ENCODE measurements at places on chromosomes 1 and 21.
A peak's percentile ranks its signal among the peaks of the same experiment; 100 is the strongest.

DNA sequence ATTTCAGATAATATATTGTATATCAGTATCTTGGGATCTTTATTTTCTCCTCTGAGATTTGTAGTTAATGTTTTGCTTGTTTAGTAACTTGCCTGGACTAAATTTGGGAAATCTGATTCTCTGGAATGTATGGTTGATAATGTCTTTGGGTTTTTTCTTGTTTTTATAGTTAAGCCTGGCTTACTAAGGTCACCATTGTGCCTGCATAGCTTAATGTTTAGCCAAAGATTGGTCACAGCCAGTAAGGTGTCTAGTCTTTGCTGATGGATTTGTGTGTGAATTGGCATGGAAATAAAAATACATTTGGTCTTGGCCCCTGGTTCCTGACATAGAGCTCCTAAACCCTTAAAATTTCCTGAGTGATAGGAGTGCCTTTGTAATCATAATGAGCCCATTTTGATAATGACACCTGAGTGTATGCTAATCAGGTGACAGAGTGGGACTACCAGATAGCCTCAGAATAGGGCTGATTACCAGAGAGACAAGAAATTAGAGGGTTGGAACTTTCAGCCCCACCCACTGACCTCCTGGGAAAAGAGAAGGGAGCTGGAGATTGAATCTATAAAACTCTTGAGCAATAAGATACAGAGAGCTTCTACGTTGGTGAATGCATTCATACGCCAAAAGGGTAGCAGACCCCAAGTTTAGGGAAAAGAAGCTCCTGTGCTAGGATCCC, 47.9 kb upstream of the NUF2 start:
- no peak for DNase-seq

- DNase-seq: peak; percentile 31
These were observed 29.4 kb upstream of the MX1 start for GRCh38 chr21:41396558-41397075.

DNA sequence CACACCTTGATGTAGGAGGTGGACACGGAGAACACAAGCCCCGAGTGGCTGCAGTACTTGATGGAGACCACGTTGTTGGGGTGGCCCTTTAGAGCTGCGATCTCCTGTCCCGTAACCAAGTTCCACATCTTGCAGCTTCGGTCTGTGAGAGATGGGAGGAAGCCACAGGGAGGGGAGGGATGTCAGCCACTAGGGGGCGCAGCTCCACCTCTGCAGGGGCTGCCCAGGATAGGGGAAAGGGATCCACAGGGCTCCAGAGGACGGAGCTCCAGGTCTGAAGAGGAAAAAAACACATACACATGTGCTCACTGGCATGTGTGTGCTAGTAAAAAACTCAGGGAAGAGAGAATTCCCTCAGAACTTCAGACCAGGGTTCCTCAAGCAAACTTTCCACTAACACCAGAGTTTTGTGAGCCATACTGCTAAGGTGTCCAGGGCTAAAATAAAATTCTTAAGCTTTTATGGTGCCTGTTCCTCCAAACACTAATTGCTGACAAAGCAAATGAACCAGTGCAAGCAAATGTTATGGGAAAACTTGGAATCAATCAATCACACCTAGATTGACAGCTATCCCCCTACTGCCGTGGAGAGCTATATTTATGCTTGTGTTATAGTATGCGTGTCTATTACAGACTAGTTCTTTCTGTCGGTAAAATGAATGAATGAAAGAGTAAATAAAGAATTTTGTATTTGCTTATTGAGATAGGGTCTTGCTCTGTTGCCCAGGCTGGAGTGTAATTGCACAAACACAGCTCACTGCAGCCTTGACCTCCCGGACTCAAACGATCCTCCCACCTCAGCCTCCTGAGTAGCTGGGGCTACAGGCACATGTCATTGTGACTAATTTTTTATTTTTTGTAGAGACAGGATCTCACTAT, 43.7 kb downstream of the KIF21B start:
- no peak for DNase-seq

DNA sequence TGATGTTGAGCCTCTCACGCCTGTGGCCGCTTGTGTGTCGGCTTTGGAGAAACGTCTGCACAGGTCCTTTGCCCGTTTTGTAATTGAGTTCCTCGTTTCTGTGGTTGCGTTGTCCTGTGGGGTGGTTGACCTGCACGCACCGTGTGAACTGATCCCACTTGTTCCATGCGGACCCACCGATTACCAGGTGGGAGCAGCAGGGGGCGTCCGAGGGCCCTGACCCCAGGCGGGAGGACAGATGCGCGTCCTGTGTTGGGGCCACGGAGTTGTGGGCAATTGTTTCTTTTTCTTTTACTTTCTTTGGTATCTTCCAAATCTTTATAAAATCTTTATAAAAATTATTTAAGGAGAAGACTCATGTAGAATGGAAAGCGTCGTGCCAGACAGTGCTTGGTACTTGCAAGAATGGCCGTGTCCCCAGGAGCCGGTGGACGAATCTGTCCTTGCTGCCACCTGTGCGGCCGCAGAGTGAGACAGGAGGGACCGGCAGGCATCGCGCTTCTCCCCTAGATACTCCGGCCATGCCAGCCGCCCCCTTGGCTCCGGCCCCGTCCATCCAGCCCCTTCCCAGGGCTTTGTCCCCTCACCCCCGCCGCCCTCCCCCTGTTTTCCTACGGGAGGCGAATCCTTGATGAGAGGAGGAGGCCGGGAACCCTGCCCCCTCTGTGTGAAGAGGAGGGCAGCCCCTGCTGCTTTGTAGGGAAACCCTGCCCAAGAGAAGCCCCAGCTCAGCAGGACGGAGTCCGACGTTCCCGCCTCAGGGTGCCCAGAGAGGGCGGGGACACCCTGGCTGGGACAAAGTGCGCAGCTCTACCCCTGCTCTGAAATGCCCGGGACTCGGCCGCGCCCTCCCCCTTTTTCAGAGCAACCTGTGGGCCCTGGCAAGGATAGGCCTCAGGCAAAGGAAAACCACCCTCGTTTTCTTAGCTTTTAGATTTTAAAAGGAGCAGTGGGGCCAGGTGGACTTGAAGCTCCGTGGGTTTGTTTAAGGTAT, 41.7 kb downstream of the PRKCZ start:
- no peak for DNase-seq

GRCh38 chr1:100219883-100220282, 29.8 kb downstream of the DBT start:
- no peak for DNase-seq

GRCh38 chr1:1941211-1941841, 22.2 kb upstream of the TMEM52 start:
- DNase-seq: no peak

GRCh38 chr1:8274352-8274751, 43.6 kb upstream of the SLC45A1 start:
- DNase-seq: peak; percentile 23

GRCh38 chr1:198701766-198702539, 63.1 kb downstream of the PTPRC start:
- DNase-seq: no peak

GRCh38 chr1:223137455-223138085, 5.5 kb downstream of the TLR5 start:
- peak; percentile 77 for DNase-seq

DNA sequence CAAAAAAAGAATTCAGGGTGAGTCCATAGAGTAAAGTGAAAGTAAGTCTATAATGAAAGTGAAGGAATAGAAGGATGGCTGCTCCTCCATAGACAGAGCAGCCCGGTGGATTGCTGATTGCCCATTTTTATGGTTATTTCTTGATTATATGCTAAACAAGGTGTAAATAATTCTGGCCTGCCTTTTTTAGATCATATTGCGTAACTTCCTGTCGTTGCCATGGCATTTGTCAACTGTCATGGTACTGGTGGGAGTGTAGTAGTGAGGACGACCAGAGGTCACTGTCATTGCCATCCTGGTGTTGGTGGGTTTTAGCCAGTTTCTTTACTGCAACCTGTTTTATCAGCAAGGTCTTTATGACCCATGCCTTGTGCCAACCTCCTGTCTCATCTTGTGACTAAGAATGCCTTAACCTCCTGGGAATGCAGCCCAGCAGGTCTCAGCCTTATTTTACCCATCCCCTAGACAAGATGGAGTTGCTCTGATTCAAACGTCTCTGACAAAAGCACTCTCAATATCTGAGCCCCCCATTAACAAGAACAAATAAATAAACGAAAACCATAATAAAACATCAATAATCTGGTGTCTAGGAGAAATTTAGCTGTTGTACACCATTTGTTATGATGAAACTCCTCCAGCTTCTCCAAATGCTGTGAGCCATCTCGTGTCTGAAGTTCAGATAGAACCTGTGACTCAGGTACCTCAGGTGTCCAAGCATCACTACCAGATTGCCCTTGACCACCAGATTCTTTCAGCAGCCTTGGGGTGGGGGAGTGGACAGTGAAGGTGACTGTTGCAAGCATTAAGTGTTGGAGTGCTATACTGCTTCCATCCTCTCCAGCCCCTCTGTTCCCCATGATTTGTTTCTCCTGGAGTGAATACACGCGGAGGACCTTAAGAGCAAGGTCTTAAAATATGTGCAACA, 36.0 kb downstream of the EBNA1BP2 start:
- no peak for DNase-seq

- DNase-seq: no peak
These were observed 15.8 kb upstream of the C8A start for GRCh38 chr1:56838759-56839158.

DNA sequence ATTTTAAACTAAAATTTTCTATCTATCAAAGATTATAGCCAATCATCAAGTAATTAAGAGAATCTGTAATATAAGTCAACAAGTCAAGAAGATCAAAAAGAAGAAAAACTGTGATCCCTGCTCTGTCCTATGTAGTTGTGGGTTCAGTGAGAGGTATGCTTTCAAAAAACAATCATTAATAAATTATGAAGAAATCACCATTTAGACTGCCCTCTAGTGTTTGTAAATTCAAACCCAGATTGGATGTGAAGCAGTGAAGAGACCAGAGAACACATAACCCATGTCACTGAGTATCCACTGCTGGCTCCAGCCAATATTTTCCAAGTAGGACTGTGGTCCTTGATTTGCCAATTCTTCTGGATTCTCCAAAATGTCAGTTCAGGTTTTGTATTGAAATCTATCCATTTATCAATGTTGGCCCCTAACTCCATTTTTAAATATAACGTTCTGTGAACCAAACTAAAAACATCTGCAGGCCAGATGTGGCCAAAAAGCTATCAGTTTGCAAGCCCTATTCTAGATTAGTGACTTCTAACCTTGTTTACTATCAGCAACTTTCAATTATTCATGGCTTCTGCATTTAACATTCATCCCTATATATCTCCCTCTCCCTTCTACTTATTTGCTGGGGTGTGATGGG, 467.5 kb upstream of the CXADR start:
- DNase-seq: peak; percentile 35

DNA sequence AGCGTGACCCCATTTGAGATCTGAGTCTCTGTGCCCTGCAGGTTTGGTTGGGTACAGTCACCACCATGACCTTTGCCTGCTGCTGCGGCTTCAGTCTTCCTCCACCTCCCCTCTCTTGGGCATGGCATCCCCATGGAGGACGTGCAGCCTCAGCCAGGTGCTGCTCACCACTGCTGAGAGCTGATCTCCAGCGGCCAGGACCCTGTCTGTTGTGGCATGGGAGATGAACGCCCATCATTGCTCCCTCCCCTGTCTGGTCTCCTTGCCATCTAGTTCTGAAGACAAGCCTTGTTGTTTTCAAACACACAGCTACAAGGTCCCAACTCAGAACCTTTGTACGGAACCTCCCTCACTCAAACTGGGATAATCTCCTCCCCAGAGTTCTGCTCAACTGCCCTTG, 19.2 kb upstream of the PKP1 start:
- DNase-seq: no peak

DNA sequence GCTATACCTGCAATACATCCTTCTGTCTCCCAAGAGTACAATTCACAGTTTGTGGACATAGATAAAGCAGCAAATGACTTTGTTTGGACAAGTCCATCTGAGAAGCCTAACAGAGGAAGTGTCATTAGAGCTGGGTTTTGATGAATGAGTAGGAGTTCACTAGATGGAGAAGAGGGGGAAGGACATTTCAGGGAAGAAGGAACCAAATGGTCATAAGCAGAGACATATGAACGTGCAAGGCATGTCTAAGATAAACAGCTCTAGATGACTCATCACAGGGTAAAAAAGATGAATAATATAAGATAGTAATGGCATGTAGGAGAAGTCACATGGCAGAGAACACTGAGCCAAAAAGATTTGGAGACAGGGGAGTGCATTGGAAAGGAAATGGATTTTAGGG, 54.5 kb downstream of the HMGB4 start:
- no peak for DNase-seq

- no peak for DNase-seq
These were observed 23.2 kb upstream of the CAMTA1 start for GRCh38 chr1:6762060-6762459.

DNA sequence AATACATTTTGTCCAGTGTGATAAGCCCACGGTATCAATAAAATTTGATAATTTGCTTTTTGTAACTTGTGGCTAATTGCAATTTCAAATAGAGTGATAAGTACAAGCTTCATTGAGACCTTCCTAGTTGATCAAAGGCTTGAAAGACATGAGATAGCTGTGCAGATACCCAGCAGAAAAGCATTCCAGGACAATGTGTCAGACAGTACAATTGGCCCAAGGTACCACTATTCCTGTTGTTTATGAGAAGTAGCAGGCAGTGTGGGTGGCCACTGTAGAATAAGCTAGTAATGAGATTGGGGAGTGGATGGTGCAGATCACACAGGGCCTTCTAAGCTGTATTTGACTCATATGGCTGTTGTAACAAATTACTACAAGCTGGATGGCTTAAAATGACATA, 182.2 kb downstream of the AMY1C start:
- no peak for DNase-seq

- DNase-seq: no peak
These were observed 9.1 kb upstream of the SH3D21 start for GRCh38 chr1:36297062-36297461.

DNA sequence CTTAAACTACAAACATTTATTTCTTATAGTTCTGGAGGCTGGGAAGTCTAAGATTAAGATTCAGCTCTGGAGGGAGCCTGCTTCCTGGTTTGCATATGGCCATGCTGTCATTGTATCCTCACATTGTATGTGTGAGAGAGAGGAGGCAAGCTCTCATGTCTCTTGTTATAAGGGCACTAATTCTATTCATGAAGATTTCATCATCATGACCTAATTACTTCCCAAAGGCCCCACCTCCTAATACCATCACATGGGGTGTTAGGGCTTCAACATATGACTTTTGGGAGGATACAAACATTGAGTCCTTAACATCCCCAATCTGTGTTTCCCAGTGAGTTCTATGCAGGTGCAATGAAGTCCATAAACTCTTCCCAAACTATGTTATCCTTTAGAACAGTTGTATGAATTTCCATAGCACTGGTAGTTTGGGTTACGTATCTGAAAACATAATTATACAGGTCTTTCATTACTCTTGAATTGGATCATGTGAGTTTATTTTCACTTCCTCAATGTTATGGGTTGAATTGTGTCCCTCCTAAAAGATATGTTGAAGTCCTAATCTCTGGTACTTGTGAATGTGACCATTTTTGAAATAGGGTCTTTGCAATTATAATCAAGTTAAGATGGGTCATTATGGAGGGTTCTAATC, 124.2 kb downstream of the RUNX1 start:
- no peak for DNase-seq

DNA sequence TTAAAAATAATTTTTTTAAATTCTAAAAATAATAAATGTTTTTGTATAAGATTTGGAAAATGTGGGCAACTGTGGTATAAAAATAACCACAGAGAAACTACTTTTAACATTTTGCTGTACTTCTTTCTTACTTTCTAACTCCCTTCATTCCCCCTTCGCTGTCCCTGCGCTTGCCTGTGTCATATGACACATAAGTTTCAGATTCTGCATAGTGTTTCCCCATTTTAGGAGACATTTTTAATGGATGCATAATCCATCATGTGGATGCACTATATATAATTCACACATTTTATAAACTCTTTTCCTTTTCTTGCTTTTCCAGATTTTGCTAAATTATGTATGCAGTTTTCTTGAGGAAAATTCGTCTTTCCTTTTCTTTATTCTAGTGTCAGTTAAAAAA, 16.3 kb downstream of the ATG4C start:
- peak; percentile 32 for DNase-seq
